ENCODE measurements at places on chromosomes 16 and 17. TPM values are rescaled to one million over a fixed set of nuclear protein-coding genes. Genes with fewer than 3 reads are reported as not detected.

CMTM2 gene
- total RNA-seq: 0.22 TPM

DNA sequence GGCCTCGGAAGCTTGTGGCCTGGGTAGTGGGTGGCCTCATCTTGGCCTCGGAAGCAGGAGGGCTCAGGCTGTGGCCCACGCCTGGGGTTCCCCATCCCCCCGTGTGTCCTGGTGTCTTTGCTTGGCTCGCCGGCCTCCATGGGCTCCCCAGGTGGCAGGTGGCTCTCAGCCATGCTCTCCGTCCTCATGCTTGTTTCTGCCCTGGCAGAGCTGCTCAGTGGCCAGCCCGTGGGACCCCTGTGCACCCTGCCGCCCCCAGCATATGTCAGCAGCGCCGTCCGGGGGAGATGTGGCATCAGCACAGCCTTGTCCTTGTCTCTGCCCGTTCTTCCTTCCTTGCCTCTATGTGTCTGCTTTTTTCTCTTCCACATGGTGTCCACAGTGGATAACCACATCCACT is 38.5 kb downstream of the TBCD start:
- H3K27me3 ChIP-seq: no peaks in the 10 kb centered on the region
- no peaks in the 10 kb centered on the region for H3K36me3 ChIP-seq

DNA sequence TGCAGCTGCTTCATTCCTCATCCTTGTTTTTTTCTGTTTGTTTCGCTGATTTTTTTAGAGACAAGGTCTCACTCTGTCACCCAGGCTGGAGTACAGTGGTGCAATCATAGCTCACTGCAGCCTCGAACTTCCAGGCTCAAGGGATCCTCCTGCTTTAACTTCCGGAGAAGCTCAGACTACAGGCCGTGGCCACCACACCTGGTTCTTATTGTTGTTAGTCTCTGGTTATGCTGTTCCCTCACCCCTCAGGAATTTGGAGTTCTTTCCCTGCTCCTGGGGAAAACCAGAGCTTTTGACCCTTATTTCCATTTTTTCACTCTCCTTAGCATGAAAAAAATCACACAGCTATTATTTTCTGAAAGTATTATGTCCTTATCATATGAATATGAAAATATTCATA is 1.8 kb downstream of the ODF4 start:
- DNase-seq: no peak
- H3K36me3 ChIP-seq: no peaks in the 10 kb centered on the region
- H3K27ac ChIP-seq: no peak overlapping the region

- no peak overlapping the region for H3K27ac ChIP-seq
- no peaks in the 10 kb centered on the region for H3K4me1 ChIP-seq
- no peaks in the 10 kb centered on the region for H3K27me3 ChIP-seq
- no peaks in the 10 kb centered on the region for H3K36me3 ChIP-seq
- no peak overlapping the region for H3K4me3 ChIP-seq
- DNase-seq: no peak
Observed at GRCh38 chr16:12482455-12483220, 321.0 kb downstream of the CPPED1 start.

DNA sequence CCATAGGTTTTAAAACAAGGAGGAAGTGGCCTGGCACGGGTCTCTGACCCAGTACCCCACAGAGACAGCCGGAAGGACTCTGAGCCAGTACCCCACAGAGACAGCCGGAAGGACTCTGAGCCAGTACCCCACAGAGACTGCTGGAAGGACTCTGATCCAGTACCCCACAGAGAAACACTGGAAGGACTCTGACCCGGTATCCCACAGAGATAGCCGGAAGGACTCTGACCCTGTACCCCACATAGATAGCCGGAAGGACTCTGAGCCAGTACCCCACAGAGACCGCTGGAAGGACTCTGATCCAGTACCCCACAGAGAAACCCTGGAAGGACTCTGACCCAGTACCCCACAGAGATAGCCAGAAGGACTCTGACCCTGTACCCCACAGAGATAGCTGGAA is 49.0 kb downstream of the TRARG1 start:
- peaks cover 15% of the 10 kb centered on the region for H3K4me1 ChIP-seq
- no peak overlapping the region for H3K27ac ChIP-seq
- H3K27me3 ChIP-seq: no peaks in the 10 kb centered on the region
- no peak for DNase-seq
- no peaks in the 10 kb centered on the region for H3K36me3 ChIP-seq
- no peak overlapping the region for H3K4me3 ChIP-seq

TBC1D28 gene
- not detected for total RNA-seq

GRCh38 chr16:75181630-75182029 is 25.3 kb downstream of the CTRB2 start:
- H3K36me3 ChIP-seq: no peaks in the 10 kb centered on the region
- H3K4me1 ChIP-seq: no peaks in the 10 kb centered on the region
- no peak overlapping the region for H3K27ac ChIP-seq
- DNase-seq: no peak
- H3K4me3 ChIP-seq: no peak overlapping the region
- H3K27me3 ChIP-seq: no peaks in the 10 kb centered on the region

- no peak overlapping the region for H3K4me3 ChIP-seq
- no peak for DNase-seq
- no peaks in the 10 kb centered on the region for H3K4me1 ChIP-seq
- H3K36me3 ChIP-seq: no peaks in the 10 kb centered on the region
Observed at GRCh38 chr17:58267347-58268324, 13.1 kb downstream of the MPO start.

LRRC36 gene
- total RNA-seq: 0.28 TPM

- H3K4me3 ChIP-seq: no peak overlapping the region
- no peak overlapping the region for H3K27ac ChIP-seq
- no peak for DNase-seq
- no peaks in the 10 kb centered on the region for H3K36me3 ChIP-seq
Observed at GRCh38 chr17:44174427-44174826, 3.9 kb downstream of the ASB16 start.

RAB37 gene
- total RNA-seq: 6.0 TPM

DNA sequence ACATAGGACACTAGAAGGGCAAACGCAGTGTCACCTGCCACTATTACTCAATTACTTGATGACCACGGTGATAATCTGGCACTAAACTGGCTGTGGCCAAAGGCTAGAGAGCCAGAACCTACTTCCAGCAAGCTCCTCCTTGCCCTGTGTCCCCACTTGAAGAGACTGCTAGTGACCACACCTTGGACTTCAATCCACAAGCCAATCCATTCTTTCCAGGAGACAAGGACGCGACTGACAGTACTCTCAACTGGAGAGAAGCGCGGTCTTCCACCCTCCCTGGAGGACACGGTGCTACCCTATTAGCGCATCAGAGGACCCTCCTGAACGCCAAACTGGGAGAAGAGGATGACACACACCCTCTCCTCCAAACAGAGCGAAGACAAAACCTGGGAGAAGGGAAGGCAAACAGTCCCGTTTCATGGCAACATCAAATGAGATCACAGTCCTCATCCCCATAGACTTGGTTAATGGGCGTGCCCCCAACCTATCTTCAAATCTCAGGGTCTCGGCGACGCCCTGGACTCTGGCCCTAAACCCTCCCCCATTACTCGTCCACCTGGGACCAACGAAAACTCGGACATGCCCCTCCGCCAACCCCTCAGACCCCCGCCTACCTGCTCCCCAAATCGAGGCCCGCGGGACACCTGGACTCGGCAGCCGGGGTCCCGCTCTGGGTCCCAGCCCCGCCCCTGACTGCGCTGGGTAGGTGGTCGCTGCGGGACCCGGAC is 508 bp downstream of the FLCN start:
- no peaks in the 10 kb centered on the region for H3K27me3 ChIP-seq
- peaks cover 14% of the 10 kb centered on the region for H3K4me1 ChIP-seq
- DNase-seq: no peak

HOXB5 gene
- total RNA-seq: not detected

DNA sequence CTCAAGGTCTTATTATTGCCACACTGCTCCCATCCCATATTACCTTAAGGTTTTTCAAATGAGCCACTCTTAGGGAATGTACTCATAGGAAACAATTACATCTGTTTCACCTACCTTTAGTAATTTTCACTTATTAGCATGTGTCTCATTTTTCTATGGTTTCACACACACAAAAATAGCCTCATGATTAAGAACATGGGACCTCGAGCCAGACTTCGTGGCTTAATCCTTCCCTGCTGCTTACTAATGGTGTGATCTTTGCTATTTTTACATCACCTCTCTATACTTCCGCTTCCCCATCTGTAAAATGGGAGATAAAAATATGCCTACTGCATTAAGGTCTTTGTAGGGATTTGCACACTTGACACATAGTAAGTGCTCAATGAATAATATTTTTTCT is 38.5 kb downstream of the OTOA start:
- no peaks in the 10 kb centered on the region for H3K36me3 ChIP-seq
- H3K4me3 ChIP-seq: no peak overlapping the region
- no peaks in the 10 kb centered on the region for H3K4me1 ChIP-seq
- no peak for DNase-seq

- no peak overlapping the region for H3K4me3 ChIP-seq
- peaks cover 24% of the 10 kb centered on the region for H3K36me3 ChIP-seq
- H3K4me1 ChIP-seq: peaks cover 22% of the 10 kb centered on the region
- DNase-seq: no peak
- no peaks in the 10 kb centered on the region for H3K27me3 ChIP-seq
- H3K27ac ChIP-seq: no peak overlapping the region
Observed at GRCh38 chr16:30086291-30087140, 5.2 kb downstream of the TBX6 start.

GRCh38 chr17:58605470-58605869 is 86.4 kb downstream of the TEX14 start:
- no peak overlapping the region for H3K4me3 ChIP-seq
- no peaks in the 10 kb centered on the region for H3K4me1 ChIP-seq
- no peak overlapping the region for H3K27ac ChIP-seq
- H3K27me3 ChIP-seq: no peaks in the 10 kb centered on the region
- no peak for DNase-seq

CIBAR2 gene
- total RNA-seq: not detected

DNA sequence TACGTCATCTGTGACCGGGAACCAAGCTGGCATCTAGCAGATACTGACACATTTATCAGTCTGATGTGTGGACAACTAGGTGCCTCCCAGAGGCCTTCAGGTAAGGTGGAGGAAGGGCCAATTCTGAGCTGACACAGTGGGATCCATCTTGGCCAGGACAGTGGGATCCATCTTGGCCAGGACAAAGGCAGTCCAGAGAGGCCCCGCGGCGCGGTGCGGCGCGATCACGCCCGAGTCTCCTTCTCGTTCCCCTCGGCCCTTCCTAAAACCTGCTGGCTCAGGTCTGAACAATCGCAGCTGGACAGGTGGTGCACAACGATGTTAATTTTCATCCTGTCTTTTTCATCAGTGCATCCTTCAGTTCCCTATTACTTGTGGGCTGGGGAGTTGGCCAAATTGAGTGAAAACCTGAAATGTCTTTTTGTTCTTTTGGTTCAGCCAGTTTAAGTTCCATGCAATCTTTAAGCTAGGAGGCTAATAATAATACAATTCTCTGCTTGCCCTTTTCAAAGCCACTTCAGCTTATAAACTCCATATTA is 486 bp upstream of the WSB1 start:
- DNase-seq: no peak
- peak overlapping the region; percentile 100 for H3K4me3 ChIP-seq
- H3K4me1 ChIP-seq: peaks cover 37% of the 10 kb centered on the region
- no peaks in the 10 kb centered on the region for H3K36me3 ChIP-seq
- H3K27ac ChIP-seq: peak overlapping the region; percentile 100
- H3K27me3 ChIP-seq: no peaks in the 10 kb centered on the region

GRCh38 chr17:62147284-62147683 is 82.2 kb upstream of the MED13 start:
- H3K4me3 ChIP-seq: no peak overlapping the region
- DNase-seq: no peak
- H3K27ac ChIP-seq: no peak overlapping the region
- H3K27me3 ChIP-seq: no peaks in the 10 kb centered on the region

DNA sequence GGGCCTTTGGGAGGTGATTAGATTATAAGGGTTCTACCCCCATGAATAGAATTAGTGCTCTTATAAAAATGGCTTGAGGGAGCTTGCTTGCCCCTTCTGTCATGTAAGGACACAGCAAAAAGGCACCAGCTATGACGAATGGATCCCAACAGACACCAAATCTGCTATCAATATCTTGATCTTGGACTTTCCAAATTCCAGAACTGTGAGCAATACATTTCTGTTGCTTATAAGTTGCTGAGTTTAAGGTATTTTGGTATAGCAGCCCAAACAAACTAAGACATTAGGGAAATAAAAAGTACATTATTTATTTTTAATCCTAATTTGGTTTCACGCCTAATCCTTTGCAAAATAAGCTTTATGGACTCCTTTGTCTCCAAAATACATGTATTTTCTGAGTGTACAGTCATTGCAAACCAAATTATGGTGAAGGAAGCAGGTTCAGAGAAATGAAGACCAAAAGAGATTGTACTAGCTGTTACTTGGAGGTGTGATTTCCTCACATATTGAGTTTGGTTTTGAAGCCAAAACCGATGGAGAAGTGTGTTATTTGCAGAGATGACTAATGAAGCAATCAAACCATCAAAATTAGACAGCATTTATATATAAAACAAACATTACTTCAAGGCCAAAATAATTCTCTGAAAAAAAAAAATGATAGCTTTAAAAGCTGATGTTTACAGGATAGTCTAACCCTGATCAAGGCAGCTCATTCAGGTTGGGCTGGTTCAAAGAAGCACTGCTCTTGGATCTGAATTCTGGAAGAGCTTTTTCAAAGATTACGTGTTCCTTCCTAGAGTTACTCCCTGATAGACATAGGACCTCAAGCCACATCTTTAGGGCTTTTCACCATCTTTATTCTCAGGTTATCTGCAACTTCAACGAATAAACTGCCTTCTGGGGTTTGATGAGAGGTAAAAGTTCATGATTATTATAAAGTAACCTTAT is 71.6 kb downstream of the MYO1D start:
- H3K4me1 ChIP-seq: no peaks in the 10 kb centered on the region
- no peak overlapping the region for H3K4me3 ChIP-seq
- no peaks in the 10 kb centered on the region for H3K27me3 ChIP-seq
- H3K36me3 ChIP-seq: no peaks in the 10 kb centered on the region
- H3K27ac ChIP-seq: no peak overlapping the region

GRCh38 chr17:42537156-42537805 is 1.2 kb downstream of the NAGLU start:
- peak overlapping the region; percentile 27 for H3K27ac ChIP-seq
- peaks cover 32% of the 10 kb centered on the region for H3K4me1 ChIP-seq
- DNase-seq: no peak
- no peaks in the 10 kb centered on the region for H3K27me3 ChIP-seq
- peaks cover 5% of the 10 kb centered on the region for H3K36me3 ChIP-seq
- peak overlapping the region; percentile 70 for H3K4me3 ChIP-seq

GRCh38 chr17:164303-165235 is 16.9 kb downstream of the DOC2B start:
- DNase-seq: no peak
- no peaks in the 10 kb centered on the region for H3K36me3 ChIP-seq
- no peaks in the 10 kb centered on the region for H3K27me3 ChIP-seq
- no peaks in the 10 kb centered on the region for H3K4me1 ChIP-seq
- H3K27ac ChIP-seq: no peak overlapping the region
- no peak overlapping the region for H3K4me3 ChIP-seq

ANKS3 gene
- total RNA-seq: 16.9 TPM

GRCh38 chr16:18932243-18932987 is 6.2 kb upstream of the SMG1 start:
- no peak overlapping the region for H3K4me3 ChIP-seq
- no peak for DNase-seq
- H3K36me3 ChIP-seq: no peaks in the 10 kb centered on the region
- H3K4me1 ChIP-seq: no peaks in the 10 kb centered on the region

TMEM98 gene
- total RNA-seq: 0.26 TPM

Measured in CD8-positive, alpha-beta memory T cell (primary cell).